ENCODE measurements at places on chromosomes 1 and 21.

DNA sequence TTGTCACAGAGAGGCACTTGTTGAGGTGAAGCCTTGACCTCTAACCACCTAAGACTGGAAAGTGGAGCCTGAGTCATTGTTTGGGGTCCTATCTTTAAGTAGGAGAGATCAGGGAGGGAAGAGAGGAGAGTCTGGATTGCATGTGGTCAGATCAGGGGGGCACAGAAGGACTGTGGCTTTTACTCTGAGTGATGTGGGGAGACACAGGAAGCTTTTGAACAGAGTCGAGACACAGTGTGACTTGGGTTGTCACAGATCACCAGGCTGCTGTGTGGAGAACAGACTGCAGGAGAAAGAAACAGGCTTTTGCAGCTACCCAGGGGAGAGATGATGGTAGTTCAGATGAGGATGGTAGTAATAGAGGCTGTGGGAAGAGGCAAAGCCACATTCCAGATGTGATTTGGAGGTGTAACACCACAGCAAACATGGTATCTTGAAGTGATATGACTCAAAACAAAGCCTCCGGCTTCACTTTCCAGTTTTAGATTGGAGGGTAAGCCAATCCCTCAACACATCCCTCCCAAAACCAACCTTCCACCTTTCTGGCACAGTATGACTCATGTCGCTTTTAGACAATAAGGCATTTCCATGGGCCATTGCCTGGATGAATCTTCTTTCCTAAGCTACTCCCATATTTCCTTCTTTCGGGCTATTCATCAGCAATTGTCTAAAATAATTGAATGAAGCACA, 125.8 kb upstream of the SLC44A3 start:
- no peak for DNase-seq

DNA sequence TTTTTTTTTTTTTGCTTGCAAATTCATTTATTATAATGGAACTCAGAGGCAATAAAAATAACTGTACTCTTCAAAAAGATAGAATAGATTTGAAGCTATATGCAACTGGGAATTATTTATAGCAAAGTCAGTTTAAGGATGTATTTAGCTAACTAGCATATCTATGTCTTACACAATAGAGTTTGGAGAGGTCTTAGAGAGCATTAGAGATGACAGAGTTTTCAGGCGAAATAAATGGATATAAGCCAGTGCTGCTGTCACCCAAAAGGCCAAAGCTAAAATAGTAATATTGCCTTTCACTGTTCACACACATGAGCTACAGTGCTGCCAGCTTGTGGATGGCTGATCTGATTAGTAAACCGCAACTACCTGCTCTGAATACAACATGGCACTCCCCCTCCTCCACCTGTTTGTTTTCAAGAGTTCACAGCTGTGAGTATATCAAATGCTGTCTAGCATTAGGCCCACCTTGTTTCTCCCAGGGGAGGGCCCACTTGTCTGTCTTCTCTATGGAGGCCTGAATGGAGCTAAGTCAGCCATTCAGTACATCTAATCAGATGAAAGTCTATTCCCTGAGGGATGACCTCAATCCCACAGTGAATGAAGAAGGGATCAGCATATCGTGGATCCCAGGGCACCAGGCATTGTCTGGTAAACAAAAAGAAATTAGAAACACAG, 25.2 kb upstream of the SSX2IP start:
- no peak for DNase-seq

DNA sequence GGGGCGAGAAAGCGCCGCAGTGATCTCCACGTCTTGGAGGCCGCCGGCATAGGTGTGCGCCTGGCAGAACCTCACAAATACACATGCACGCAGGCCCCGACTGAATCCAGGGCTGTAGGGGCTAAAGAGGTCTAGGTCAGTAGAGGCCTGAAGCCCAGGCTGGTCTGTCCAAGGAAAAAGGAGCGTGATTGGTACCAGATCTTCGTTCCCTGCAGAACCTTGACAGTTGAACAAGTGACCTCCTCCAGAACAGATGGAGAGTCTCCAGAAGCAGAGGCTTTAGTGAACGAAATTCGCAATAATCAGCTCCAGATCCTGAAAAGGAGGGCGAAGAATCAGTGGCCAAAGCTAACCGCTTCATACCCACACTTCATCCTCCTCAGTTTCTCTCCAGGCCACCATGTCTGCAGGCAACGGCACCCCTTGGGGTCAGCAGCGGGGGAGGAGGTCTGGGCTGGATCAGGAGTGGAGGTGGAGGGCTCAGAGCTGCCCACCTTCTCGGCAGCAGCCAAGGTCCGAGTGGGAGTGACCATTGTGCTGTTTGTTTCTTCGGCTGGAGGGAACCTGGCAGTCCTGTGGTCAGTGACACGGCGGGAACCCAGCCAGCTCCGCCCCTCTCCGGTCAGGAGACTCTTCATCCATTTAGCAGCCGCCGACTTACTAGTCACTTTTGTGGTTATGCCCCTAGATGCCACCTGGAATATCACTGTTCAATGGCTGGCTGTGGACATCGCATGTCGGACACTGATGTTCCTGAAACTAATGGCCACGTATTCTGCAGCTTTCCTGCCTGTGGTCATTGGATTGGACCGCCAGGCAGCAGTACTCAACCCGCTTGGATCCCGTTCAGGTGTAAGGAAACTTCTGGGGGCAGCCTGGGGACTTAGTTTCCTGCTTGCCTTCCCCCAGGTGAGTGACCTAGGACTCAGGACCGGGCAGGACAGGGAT, 749 bp upstream of the PEX11B start:
- peak; percentile 29 for DNase-seq

DNA sequence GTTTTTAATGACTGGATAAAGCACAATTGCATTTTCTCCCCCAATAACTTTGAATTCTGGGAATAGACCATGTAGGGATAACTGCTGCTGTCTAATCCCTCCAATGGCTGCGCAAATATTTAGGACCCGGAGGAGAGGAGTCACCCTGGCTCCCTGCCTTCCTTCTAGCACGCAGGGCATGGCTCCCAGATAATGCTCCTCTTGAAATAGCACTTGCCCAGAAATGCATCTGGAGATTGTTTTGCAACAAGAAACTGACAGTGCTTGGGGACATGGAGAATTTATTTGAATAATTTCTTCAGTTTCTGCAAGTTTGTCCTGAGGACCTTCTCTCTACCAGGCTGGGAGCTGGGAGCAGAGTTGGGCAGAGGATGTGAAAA, 83.5 kb downstream of the MAN1C1 start:
- DNase-seq: peak; percentile 87

GRCh38 chr1:61182049-61182448, 99.7 kb downstream of the NFIA start:
- peak; percentile 70 for DNase-seq

- DNase-seq: peak; percentile 57
These were observed 30.4 kb upstream of the PDE4B start for GRCh38 chr1:65762081-65762862.

DNA sequence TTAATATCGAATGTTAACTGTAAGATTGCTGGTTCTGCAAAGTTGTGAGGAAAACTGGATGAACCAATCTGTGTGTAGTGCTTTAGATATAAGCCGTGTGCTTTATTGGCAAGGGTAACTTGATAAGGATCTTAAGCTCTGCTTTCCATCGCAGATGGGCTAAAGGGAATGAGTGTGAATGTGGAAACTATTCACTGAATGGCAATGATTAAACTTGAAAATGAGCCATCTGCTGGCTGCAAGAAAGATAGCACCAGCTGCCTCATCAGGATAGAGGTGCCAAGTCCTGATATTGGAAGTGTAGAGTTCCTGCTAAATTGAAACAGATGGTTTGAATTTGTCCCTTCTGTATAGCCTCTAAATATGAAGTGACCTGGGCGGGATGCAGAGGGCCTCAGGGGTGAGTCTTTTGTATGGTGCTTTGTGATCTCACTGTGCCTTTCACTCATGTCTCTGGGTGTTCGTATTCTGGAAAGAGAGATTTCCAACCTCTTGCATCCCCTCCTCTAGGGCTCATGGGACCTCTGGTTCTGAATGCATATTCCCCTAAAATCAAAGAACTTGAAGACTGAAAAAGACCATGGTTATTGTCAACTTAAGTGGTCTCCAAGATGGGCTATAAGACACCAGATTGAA, 9.2 kb downstream of the FCRL3 start:
- peak; percentile 40 for DNase-seq

DNA sequence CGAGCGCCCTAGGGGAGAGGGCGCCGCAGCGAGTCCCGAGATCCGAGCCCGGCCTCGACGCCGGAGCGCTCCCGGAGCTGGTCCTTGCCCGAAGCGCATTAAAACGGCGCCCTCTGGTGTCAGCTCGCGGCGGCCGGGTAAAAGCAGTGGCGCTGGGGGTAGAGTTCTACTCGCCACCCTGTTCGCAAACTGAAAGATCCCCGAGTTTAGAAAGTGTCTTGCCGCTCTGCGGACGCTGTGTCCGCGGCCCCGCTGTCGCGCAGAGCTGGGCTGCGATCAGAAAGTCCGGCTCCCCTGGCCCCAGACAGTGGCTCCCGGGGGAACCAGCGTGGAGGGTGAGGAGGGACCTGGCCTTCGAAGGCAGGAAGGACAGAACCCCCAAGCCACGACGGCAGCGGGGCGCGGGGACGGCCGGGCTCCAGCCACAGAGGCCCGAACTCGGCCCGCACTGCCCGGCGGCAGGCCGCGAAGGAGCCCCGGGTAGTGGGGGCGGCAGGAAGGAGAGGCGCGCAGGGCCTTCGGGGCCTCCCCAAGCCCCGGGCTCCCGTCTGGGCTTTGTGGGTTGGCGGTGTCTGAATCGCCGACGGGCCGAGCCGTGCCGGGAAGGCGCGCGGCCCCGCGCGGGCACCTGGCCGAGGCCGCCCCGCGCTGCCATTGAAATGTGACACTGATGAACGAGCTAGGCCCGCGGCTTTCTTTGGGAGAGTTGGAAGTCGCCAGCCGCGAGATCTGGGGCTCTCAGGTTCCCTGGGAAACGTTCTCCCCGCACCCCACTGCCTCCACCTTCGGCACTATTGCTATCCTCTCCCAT, 39.1 kb upstream of the NFIA start:
- peak; percentile 68 for DNase-seq

DNA sequence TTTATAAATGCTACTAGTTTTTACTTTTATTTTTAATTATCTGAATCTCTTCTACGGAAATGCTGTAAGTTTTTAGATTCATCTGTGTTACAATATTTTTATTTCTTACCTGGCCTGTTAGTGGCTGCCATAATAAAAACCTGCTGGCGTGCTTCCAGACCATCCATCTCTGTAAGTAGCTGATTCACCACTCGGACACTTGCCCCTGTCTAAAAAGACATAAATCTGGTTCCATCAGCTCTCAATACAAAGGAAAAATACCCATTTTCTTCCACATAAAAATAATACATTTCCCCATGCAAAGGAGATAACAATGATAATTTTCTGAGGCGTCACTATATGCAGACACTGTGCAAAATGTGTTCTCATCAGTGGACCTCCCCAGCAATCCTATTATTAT, 62.0 kb downstream of the NVL start:
- no peak for DNase-seq

- no peak for DNase-seq
These were observed 112.2 kb upstream of the BMP8A start for GRCh38 chr1:39379187-39379586.

- no peak for DNase-seq
These were observed 131.3 kb downstream of the PEX14 start for GRCh38 chr1:10606064-10606463.

GRCh38 chr1:31040038-31040437, 25.5 kb downstream of the PUM1 start:
- no peak for DNase-seq

DNA sequence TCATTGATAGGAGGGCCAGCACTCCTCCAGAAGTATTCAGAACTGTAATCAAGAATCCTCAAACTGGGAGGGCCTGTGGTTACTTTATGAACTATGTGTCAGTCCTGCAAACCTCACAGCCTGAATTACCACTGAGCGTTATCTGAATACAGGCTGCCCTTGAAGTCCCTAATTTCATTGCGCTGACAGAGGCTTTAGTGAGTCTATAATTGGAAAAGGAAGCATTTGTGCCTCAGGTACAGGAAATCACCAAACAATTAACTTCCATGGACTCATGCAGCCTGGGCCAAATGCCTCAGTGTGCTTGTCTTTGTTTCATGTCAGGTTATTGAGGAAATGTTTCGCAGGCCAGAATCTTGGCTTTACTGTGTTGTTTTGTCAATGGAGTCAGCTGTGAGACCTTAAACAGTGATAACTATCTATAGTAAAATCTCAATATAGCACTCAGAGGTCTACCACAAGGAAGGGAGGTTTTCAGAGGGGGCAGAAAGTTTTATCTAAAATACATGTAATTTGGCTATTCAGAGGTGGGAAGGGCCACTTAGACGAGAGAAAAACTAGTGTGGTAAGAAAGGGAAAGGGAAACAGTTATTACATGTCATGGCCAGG, 32.9 kb upstream of the DOCK7 start:
- DNase-seq: no peak

DNA sequence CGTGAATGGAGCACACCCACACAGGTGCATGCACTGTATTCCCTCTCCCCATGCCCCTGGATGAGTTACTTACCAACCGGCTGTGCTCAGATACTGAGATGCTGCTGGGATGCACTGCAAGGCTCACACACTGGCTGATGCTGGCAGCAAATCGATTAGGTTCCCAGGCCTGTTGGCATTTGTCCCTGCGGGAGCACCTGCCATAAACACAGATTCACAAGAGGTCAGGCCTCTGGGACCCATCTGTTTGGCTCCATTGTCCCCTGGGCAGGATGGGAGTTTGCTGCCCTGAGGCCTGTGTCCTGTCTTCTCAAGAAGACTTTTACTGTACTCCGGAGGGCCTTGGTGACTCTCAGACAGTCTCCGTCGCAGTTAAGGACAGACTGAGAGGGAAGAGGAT, 145.4 kb downstream of the PLXNA2 start:
- DNase-seq: no peak

GRCh38 chr1:192951691-192952460, 107.3 kb downstream of the UCHL5 start:
- peak; percentile 76 for DNase-seq

DNA sequence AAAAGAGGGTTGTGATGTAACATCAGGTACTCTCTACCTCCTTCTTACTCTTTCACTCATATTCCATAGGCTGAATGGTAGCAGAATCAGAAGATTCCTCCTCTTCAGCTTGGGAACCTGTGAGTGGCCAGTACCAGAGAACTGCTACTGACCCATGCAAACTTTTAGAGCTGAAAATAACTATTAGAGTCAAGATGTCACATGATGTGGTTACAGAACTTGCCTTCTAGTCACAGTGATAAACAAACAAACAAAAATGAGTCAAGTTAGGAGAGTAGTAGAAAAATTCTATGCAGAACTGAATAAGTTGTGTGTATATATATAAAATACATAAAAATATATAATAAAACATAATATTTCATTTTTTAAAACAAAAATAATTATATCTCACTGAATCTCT, 47.6 kb upstream of the RGS1 start:
- no peak for DNase-seq

- no peak for DNase-seq
These were observed 24.1 kb upstream of the MPZL1 start for GRCh38 chr1:167697667-167698141.
